ENCODE measurements at places on chromosomes 3 and 15.

GRCh38 chr3:111246967-111247760, 175.5 kb downstream of the NECTIN3 start:
- no peak for DNase-seq

DNA sequence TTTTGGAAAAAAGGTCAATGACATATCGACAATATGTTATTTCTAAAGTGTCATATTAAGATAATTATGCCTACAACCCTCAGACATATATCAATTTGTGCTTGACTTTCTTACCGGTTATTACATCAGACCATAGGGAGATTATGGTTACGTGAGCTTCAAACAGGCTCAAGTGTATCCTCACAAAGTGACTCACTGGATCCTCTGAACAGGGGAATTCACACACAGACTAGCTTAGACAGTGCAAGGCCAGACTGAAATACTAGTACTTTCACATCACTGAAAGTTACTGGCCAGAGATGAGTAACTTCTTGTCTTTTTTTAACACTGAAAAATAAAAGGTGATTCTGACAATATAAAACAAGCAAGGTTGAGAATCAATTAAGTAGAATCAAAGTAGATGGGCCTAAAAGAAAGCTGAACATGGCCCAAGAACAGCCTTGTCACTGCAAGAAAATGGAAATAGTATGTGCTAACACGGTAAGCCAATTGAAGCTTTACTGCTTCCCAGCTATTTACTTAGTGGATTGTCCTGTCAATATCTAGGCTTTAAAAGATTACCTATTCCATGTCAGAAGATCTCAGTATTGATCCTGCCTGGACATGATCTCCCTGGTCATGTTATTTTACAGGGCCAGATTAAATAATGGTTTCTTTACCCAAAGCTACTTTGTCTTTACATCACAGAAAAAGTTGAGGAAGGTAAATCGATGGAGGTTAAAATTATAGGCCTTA, 848.6 kb downstream of the ROBO1 start:
- DNase-seq: no peak

DNA sequence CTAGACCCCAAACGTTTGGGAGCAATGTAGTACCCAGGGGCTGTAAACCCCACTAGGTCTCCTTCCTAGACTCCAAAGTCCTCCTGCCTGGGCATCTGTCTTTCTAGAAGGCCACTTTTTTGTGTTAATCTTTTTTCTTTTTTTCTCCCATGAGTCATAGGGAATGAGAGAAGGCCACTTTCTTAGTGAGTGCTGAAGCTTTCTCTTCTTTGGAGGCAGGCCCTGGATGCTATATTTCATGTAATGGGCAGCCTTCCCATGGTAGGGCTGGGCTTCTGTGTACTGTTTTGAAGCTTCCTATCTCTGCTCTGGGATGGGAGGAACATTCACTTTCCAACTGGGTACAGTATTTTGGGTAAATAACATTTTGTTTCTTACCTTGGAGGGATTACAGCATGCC, 15.2 kb upstream of the RTP2 start:
- no peak for DNase-seq

- DNase-seq: no peak
Measured at GRCh38 chr3:135728007-135728721, 237.4 kb upstream of the PPP2R3A start.

DNA sequence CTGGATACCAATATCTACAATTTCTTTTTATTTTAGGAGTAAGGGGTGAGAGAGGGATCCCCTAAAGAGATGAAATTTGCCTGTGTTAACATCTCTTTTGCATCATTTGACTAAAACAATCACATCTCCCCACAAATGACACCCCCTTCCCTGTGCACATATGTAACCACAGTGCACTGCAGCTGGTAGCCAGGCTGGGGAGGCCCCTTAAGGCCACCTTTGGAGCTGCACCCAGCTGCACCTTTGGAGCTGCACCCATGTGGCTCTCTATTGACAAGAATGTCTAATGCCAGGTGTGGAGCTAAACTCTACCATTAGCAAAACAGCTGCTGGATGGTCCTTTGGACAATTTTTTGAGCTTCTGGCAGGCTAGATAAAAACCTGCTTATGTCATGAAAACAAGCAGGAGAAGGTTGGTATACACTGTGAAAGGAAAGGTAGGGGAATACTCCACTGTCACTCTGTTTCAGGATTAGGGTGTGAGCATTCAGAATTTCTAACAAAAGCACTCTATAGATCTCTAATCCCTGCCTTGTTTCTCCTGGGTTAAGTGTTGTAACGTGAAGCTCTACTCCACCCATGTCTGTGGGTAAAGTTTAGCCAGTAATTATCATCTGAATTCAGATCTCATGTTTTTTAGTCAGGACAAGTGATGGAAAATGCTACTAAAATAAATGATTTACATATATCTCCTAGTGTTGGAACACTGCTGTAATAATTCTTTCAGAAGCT, 52.1 kb downstream of the TFG start:
- DNase-seq: no peak

GRCh38 chr15:89501646-89502045, 5.3 kb upstream of the RHCG start:
- no peak for DNase-seq

DNA sequence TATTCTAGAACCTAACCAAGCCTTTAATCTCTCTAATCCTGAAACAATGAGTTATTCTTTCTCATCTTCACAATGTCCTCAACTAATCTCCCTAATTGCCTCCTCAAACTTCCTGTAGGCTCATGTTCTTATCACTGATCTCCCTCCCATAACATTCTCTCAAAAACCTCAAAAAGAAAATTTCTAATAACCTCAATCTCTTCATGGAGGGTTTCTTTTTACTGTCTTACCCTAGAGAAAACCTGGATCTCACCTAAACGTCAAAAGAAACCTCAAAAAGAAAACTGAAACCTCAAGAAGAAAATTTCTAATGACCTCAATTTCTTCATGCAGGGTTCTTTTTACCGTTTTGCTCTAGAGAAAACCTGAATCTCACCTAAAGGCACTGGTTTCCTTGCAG, 150.2 kb downstream of the GSK3B start:
- DNase-seq: no peak

- no peak for DNase-seq
Measured at GRCh38 chr3:72812201-72812600, 36.0 kb downstream of the SHQ1 start.

DNA sequence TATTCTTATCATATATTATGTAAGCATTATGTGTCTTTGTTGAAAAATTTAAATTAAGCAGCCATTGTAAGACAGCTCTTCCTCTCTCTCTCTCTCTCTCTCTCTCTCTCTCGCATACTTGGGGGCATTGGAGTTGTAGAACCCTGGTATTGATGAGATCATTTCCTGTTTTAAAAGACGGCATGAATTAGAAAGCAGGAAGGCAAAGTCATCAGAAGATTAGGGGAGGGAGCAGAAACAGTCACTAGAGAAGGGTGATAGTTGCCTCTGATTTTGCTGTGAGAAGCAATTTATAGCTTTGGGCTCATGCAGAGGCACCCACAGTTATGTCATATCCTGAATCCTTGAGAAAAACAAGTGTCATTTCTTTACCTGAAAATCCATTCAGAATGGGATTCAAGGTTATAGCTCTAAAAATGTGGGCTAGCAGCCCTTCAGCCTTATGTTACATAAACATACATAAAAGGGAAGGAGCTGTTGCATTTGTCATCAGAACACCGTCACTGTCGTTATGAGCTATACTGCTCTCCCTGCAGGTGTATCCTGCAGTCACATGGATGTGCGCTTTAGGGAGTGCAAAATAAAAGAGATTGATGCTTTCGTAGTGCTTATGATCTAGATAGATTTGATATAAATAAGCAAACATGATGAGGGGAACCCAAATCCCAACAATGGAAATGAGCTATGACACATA, 213.8 kb downstream of the NR1D2 start:
- DNase-seq: no peak

DNA sequence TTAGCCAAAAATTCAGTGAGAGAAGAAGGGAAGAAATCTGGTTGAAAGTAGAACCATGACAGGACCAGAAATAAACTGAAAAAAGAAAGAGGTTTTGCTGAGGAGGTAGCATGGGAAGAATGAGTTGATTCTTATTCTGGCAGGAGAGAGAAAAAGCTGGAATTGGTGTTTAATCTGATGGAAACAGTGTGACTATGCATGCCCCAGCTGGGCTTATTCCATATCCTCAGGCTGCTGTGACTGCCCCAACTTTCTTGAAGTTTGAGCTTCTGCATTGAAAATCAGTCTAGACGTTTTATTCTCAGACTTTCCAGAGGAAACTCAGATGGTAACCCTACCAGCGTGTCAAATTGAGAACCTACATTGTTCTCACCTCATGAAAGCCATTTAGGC, 352.5 kb upstream of the DCBLD2 start:
- DNase-seq: no peak

DNA sequence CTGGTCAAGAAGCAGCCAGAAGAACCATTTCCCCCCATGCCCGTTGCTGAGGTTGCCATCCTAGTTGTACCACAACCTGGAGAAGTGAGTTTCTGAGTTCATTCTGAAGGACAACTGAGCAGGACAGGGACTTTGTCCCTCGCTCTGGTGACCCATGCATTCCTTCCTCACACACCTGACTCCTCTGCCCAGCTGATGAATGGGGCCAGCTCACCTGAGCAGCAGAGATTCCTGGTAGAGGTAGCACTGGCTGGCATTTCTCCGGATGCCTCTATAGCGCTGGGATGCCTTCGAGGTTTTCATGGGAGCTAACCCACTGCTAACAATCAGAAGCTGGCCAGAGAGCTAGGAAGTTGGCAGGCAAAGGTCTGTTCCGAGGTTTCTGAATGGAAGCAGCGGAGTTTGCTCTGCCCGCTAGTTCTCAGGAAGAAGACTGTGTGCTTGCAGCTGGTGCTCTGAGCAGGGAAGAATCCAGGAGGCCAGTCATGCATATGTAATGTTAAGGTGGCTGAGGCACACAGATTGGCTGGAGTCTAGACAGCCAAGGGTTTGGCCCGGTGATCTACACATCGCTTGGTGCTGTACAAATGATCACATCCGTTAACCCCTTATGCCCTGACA, at the start of gene TMC3:
Gene TMC3 (minus strand): TSS at position 439 of the 621 bp plus-strand sequence. CDS start 136 bp downstream, at position 303.
- DNase-seq: no peak

DNA sequence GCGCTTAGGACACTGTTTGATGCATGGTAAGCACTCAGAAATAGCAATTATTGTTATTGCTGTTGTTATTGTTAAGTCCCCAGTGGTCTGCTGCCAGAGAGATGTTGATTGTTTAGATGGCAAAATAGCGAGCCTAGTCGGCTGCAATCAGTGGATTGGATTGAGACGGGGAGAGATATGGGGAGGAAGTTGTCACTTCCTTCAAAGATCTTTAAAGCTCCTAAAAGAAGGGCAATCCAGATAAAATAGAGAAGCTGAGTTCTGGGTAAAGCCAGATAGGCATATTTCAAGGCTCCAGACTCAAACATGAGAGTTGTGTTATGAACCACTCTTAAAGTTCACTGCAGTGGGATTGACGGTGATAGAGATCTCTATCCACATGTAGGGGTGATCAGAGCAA, 64.5 kb downstream of the RYR3 start:
- DNase-seq: no peak

DNA sequence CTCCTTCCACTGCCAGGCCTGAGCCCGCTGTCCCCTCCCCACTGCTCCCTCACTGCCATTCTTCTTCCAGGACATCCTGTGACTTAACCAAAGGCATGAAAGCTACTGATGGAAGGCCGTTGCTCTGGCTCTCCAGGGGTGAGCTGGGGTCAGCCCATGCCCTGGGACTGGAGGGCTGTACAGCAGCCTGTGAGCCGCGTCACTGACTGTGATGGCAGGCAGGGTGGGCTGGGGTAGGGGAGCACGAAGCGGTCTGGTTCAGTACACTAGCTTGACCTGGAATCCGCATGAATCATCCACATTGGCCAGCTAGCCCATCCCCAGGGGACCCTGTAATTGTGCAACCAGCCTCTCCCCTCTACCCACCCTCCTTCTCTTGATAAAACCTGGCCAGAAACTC, 30.8 kb downstream of the CORO2B start:
- DNase-seq: no peak

DNA sequence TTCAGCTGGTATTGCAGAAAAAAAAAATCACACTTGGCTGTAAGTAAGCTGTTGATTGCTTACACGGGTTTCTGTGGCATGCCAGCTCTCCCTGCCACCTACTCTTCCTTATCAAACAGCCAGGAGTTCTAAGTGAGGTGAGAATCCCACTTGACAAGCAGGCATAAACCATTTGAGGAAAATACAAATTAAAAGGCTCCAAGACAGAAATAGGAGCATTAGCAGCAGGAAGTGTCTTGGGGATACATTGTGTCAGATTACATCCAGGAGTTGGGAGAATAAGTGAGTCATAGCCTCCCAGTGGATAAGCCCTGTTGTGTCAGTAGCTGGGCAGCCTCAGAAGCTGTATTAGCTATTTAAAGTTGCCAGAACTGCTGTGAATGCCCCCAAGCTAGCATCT, 256.0 kb downstream of the CNTN4 start:
- no peak for DNase-seq

GRCh38 chr3:150786791-150787190, 23.8 kb upstream of the SIAH2 start:
- DNase-seq: no peak

GRCh38 chr15:63047792-63048114, 5.2 kb downstream of the TPM1 start:
- DNase-seq: no peak

All from NCI-H2171 (cell line).